ENCODE measurements at places on chromosomes 5 and 9.

DNA sequence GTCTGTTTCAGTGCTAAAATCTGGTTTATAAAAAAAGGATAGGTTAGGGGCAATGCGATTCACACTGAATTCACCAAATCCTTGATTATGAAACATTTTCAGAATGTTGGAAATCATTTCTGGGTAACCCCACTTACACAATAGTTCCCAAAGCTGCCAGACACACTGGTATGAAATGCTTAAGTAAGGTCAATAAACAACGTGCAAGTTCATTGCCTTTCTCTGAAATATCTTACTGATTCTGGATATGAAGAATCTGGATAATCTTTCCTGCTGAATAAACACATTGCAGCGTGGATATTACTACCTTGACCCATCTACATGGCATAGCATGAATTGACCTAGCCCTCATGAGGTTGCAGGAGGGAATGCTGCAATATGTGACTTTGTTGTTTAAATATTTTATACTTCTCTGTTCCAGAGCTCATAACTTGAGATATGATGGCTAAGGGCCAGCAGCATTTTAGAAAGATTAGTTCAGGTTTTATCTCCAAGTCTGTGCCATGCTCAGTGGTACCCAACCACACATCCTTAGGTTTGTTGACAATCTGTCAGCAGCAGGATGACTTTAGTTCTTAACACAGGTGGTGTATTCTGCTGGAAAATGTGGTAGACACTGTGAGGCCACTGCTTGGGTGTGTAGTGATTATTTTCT, 121.0 kb downstream of the NREP start:
- DNase-seq: no peak

DNA sequence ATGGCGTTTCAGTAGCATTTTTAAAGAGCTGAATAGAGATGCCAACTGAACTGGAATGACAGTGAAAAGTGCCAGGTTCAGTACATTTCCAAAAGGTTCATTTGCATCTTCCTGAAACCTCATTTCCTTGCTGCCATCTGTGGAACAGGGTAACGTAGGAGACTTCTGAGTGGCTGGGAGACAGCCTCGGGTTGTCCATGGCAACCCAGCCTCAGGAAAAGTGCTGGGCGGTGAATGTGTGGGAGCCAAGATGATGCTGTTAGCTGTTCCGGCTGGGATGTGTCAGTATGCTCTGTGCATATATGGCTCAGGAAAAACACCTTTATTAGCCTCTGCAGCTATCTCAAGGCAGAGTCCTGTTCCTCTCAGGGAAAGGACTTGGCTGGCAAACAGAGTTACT, 87.5 kb downstream of the KLHL3 start:
- DNase-seq: no peak

DNA sequence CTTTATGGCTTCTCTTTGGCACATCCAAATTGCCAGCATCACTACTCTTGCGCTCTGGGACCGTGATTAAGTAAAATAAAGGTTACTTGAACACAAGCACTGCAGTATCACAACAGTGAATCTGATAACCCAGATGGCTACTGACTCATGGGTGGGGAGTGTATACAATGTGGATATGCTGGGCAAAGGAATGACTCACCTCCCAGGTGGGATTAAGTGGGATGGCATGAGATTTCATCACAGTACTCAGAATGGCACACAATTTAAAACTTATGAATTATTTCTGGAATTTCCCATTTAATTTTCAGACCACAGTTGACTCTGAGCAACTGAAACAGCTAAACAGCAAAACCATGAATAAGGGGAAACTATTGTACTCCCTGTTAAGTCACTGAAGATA, 4.3 kb downstream of the GFM2 start:
- no peak for DNase-seq

DNA sequence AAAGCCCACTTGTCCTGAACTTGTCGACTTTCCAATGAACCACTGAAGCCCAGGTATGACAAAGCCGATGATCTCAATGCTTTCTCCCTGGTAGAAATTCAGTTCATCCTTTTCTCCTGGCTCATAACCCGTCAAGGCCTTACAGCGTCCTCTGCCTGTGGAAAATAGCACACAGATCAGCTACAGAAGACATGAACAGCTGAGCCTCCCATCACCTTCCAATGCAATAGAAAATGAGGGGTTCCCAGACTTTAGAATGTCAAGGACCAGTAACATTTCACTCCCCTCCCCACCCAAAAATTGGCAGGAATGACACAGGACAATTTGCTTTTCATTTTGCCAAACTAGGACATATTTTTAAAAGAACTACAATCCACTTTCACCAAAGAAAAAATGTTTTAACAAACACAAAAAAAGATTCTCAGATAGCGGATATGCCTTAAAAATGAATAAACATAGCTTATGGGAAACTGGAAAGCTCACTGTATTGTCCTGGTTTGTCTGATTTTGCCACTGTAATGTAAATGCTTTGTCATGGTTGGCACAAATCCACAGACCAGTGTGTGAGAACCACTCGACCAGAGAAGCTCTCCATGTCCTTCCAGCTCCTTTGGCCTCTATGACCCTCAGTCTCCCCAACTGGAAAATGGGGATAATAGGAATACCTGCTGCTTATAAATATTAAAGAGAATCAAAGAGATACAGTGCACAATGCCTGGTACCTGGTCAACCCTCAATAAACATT, 24.4 kb downstream of the SH3TC2 start:
- no peak for DNase-seq

DNA sequence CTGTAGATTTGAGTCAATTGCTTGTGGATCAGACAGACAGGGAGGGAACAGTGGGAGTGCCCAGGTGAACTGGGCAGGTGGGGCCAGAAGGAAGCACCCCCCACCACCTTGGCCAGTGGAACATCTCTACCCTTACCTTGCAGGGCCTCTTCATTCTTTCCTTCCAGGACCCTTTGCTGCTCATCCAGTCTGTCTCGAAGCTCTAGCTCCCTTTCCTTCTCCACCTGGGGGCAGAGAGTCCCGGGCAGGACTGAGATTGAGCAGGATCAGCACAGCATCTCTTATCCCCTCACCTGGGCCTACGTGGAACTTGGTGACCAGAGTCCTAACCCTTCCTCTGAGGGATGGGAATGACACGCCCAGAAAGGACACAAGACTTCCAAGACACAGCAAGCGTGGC, 25.0 kb downstream of the CCDC69 start:
- no peak for DNase-seq

DNA sequence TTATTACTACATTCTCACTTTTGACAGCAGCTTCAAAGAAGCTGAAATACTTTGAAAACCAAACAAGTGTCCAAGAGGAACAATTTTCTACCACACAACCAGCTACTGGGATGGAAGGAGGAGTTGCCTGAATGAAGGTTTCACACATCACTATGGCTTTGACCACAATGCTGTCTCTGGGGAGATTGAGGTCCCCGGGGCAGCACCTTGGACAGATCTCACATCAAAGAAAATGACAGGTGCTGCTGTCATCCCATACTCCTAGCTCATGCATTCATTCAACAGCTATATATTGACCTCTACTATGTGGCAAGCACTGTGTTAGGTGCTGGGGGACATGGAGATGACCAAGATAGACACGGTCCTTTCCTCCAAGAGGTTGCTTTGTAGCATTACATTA, 233.2 kb upstream of the RASEF start:
- no peak for DNase-seq

- no peak for DNase-seq
Observed at GRCh38 chr9:136447173-136447778, 7.6 kb upstream of the INPP5E start.

- no peak for DNase-seq
Observed at GRCh38 chr9:87816036-87816435, 66.6 kb upstream of the SPATA31E1 start.

DNA sequence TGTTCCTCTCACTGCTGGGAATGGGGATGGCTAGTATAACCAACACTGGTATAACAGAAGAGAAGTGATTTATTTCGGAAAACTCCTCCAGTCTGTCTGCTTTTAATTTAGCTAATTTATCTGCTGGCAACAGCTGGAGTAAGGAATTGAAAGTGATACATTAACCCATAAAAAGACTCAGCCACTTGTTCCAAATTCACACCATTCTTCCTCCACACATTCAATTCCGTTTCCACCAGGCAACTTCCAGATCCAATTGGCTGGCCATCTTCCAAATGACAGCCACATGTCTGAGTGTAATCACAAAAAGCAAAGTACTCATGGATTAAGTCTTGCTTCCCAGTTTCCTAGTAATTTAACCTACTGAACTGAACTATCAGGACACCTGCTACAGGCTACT, 77.1 kb upstream of the RETREG1 start:
- DNase-seq: no peak

DNA sequence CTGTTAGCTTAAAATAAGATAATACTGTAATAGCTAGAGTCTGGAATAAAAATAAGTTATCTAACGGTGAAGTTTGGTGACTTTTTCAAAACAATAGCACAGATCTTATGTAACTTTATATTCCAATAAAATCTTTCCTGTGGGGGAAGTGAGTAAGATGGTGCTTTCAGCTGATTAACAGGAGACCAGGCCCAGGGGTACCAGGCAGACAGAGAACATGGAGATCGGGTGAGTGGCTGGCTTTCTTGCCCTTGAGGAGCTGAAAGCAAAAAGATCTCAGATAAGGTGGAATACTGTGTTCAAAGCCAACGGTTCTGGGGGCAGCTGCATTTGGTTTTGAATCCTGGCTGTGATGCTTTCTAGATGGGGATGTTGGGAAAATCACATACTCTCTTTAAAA, 61.3 kb downstream of the MAT2B start:
- DNase-seq: no peak

DNA sequence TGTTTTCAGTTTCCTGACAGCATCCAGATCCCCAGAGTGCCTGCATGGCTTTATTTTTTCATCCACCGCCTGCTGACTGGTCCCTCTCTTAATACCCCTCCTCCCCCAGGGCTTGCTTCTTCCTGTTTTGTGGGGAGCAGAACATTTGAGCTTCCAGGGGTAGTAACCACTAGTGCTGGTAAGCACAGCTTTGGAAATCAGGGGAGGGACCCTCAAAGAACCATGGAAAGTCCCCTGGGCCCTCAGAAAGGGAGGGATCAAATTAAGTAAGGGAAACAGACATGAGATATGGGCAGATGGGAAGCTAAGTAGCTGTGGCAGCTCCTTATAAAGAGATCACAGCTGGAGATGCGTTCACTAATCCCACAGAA, 26.8 kb downstream of the GRIA1 start:
- DNase-seq: no peak

GRCh38 chr9:86077276-86077675, 22.1 kb downstream of the GOLM1 start:
- DNase-seq: no peak

GRCh38 chr5:53017794-53018391, 28.7 kb downstream of the ITGA2 start:
- no peak for DNase-seq

- DNase-seq: peak; percentile 16
Observed at GRCh38 chr9:69919461-69920061, 98.9 kb downstream of the CFAP95 start.

GRCh38 chr9:14308853-14309145, 5.1 kb downstream of the NFIB start:
- DNase-seq: no peak

DNA sequence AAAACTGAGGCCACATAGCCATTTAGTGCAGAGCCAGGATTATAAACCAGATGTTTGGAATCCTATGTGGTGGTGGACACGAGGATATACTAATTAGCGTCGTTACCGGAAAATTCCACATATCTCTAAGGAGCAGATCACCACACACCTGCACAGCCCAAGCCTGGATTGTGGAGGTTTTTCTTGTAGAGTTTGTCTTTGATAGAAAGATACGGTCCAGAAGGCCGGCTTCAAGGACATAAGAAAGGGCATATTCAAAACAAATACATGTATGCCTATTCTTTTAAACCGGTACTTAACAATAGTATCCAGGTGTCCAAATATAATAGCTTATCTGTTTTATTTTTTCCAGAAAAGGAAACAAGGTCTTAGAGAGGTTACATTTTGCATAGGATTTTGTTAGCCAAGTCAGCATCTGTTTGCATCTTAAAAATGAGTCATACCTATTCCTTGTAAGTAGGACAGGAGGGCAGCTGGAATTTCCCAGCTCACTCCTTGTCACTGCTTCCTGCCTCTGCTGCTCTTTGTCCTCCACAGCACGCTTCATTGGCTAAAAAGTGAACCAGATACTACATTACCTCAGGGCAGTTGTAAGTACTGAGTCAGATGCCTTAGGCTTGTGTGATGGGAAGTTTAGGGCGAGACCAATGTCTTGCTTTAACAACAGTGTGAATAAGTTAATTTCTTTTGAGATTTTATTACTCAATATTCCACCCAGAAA, 3.6 kb downstream of the TMC1 start:
- DNase-seq: no peak

DNA sequence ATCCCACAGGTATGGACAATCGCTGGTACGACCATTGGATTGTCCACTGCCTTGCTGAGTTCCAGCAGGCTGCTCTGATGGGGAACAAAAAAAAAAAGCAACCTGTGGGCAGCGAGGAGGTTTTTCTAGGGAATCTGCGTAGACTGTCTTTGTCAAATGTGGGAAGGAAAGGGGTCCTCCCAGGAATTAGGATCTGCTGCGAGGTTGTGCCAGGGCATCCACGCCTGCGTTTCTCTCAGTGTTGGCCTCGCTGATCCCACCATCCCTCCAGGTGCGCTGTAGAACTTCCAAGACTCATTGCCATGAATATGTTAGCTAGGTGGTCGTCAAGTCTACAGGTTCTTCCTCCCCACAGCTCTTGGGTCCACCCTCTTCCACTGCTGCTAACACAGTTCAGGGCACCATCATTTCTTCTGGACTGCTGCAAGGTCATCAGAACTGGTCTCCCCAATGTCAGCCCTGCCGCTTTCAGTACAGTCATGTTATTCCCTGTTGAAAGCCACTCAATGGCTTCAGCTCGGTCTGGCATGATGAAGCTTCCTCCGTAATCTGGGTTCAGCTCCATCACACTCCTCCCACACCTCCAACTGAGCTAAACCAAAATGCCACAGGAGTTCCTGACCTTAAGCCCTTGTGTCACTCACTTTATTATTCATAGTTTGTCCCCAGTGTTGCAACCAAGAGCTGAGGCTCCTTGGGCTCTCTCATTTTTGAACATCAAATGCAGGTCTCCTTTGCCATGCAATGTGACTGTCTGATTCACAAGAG, 79.5 kb upstream of the DMRT1 start:
- DNase-seq: no peak

- no peak for DNase-seq
Observed at GRCh38 chr5:4019841-4020240, 424.2 kb downstream of the IRX1 start.

Data from HL-60 (cell line).